ENCODE measurements at places on chromosomes 2 and 18. TPM values are rescaled to one million over a fixed set of nuclear protein-coding genes. Genes with fewer than 3 reads are reported as not detected.

DNA sequence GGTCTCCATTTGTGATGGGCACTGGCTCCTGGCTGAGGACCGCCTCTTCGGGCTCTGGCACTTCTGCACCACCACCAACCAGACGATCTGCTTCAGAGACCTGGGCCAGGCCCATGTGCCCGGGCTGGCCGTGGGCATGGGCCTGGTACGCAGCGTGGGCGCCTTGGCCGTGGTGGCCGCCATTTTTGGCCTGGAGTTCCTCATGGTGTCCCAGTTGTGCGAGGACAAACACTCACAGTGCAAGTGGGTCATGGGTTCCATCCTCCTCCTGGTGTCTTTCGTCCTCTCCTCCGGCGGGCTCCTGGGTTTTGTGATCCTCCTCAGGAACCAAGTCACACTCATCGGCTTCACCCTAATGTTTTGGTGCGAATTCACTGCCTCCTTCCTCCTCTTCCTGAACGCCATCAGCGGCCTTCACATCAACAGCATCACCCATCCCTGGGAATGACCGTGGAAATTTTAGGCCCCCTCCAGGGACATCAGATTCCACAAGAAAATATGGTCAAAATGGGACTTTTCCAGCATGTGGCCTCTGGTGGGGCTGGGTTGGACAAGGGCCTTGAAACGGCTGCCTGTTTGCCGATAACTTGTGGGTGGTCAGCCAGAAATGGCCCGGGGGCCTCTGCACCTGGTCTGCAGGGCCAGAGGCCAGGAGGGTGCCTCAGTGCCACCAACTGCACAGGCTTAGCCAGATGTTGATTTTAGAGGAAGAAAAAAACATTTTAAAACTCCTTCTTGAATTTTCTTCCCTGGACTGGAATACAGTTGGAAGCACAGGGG is 5.5 kb downstream of the TMEM37 start:
- no peak for DNase-seq

DNA sequence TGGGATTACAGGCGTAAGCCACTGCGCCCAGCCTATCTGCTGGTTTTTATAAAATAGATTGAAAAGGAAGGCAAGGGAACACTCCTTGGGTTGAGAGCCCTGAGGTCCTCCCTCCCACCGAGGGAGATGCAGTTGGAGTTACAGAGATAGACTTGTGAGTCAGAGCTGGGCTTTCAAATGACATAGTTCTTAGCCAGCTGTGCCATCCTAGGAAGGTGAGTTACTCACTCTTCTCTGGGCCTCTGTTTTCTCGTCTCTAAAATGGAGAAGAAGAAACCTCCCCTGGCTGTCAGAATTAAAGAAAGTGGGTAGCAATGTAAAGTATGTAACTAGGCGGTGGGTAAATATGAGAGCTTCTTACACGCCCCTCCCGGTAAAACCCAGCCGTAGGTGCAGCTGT is 2.4 kb downstream of the LRRFIP1 start:
- DNase-seq, result no peak

DNA sequence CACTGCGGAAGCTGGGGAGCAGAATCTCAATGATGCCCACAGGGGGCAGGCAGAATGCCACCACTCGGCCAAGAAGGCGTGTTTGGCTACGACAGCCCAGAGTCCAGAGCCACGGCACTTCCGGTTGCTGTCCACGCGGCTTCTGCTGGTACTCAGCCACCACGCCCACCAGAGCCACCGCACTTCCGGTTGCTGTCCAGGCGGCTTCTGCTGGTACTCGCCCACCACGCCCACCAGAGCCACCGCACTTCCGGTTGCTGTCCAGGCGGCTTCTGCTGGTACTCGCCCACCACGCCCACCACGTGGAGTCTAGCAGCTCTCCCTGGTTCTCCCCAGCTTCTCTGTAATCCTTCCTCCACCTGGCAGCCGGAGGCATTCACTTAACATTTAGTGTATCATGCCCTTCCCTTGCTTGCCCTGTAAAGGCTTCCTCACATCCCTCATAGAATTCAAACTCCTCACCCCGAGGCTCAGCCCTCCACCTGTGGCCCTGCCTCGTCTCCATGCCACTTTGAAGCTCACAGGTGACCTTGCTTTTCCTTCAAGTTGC is 40.1 kb upstream of the APCDD1 start:
- no peak for DNase-seq

The LPIN2 gene
- total RNA-seq, result 35.3 TPM

The GPR45 gene
- total RNA-seq, result not detected

DNA sequence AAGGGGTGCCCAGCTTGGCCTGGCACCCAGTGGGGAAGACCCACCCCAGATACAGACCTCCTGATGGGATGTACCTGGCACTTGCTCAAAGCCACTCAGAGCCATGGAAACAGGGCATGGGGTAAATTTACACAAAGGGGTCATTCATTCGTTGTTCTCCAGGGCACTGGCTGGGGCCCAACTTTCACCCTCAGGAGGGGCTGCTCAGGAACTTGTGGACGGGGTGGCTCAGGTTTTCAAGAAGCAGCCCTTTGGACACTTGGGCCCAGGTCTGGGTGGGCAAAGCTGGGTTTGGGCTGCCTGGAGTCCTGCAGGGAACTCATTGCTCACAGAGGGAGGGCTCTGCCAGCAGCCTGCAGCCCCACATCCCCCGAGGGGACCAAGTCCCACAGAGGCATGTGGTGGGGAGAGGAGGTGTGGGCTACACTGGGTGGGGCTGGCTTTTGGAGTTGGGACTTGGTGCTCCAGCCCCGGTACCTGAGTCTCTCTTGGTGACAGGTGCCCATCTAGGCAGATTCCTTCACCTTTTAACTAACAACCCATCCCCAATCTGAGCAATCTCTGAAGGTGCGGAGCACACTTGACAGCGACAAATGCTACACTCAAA is 172.3 kb downstream of the CELF4 start:
- DNase-seq, result no peak

The ICOS gene
- total RNA-seq, result not detected

DNA sequence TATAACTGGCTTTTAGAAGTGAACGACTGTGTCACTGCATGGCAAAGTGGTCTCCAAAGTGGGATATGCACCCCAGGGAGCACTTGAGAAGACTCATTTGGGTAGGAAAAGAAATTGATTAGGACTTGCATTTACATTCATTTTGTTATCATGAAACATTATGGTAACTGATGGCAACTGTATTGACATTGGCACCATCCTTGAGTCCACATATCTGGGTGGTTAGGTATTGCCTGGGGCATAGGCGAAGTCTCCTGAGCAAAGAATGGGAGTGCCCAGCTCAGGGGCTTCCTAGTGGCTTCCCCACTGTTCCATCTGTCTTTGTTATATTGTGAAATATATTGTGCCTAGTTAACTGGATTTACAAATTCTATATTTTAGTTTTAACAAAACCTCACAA is 29.2 kb downstream of the SPATS2L start:
- DNase-seq, result peak; percentile 35

DNA sequence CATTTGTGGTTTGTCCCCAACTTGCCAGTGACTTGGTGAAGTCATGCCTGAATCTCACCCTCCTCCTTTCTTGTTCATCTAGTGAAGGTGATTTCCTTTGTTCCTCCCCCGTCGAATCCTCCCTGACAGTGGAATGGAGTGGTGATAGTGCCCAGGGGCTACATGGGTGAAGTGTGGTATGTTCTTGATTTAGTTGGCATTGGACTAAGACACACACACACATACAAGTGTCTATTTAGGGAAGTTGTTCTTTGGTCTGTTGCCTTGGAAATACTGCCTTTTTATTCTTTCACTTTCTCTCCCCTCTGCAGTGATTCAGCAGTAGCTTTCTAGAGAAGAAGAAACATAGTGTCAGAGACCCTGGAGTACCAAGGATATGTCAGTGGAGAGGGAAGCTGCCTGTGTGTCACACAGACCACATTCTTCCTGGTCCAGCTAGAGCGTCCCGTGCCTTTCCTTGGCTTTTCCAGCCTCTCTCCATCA is 10.9 kb downstream of the INPP4A start:
- no peak for DNase-seq

The IL1RL1 gene
- 12.5 TPM for total RNA-seq

The PTPN2 gene
- 22.7 TPM for total RNA-seq

The MC5R gene
- total RNA-seq, result not detected

The LBX2 gene
- total RNA-seq, result 7.6 TPM

- no peak for DNase-seq
Measured at GRCh38 chr2:186044761-186045160, 306.2 kb downstream of the FSIP2 start.

- DNase-seq, result no peak
Measured at GRCh38 chr18:70578480-70578879, 289.6 kb downstream of the SOCS6 start.

DNA sequence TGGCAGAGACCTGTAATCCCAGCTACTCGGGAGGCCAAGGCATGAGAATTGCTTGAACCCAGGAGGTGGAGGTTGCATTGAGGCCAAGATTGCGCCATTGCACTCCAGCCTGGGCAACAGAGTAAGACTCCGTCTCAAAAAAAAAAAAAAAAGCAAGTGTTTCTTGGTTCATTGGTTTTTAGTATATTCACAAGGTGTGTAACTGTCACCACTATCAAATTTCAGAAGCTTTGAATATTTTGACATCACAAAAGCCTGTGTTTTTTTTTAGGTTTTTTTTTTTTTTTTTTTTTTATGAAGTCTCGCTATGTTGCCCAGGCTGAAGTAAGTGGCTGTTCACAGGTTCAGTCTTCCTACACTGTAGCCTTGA is 16.7 kb downstream of the DDX1 start:
- DNase-seq, result no peak

The CPO gene
- total RNA-seq, result not detected

DNA sequence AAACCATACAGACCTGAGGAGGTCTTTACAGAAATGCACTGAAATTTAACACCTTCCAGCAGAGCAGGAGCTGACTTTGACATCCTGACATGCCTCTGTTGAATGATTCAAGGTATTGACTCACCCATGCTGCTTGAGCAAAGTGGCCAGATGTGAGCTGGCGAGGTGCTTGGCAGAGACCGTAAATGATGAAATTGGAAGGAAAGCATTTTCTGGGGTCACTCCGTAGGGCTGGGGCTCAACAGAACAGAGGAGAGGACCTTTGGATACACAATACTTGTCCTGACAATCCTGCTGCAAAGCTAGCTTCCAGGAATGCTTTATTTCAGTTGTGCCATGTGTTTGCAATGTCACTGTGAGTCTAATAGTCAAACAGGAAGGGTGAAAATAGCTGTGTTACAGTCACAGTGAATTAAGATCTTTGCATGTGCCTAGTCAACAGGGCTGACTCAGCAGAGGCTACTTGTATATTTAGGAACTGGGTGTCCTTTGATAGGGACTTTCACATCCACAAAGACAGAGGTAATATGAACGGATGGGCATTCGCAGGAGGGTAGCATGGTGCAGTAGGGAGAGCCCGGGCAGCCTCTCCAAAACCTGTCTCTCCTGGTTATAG is 31.6 kb upstream of the NCK2 start:
- DNase-seq, result no peak

DNA sequence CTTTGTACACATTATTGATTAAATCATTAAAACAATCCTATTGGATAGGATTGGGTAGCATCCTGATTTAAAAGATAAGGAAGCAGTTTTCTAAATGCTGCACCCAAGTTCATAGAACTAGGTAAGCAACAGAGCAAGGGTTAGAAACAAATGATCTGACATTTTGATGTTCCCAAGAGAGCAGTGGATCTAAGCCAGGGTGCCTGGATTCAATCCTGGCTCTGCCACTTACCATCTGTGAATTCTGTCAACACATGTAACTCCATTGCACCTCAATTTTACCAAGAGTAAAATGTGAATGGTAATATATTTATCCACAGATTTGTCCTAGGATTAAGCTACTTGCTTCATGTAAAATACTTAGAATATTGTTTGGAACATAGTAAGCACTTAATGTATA is 982.6 kb upstream of the FANCL start:
- no peak for DNase-seq

DNA sequence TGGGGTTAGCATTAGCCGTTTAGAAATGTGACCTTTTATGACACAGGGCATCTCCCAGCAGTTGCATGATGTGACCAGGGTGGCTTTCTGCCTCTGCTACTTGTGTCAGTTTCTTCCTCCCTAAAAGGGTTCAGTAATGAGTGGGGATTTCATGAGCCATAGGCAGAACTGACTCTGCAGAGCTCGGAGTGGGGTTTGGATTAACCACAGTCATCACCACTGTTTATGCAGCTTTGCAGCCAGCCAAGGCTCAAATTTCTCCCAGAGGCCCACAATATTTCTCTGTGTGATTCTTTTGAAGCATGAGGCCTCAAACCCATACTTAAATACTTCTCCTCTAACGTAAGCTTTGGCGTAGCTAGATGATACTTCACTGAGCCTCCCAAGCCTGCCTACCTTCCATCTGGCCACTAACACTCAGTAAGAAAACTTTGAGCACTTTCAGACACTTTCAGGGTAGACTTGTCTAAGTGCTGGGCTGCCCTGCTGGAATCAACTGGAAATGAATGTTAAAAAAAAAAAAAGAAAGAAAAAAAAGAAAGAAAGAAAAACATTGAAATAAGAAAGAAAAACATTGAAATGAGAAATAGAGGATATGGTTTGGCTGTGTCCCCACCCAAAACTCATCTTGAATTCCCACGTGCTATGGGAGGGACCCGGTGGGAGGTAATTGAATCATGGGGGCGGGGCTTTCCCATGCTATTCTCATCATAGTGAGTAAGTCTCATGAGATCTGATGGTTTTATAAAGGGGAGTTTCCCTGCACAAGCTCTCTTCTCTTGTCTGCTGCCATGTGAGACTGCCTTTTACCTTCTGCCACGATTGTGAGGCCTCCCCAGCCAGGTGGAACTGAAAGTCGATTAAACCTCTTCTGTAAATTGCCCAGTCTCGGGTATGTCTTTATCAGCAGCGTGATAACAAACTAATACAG is 11.5 kb upstream of the LAPTM4A start:
- no peak for DNase-seq

The VAMP5 gene
- total RNA-seq, result 10.4 TPM

The DNAH7 gene
- 11.2 TPM for total RNA-seq

DNA sequence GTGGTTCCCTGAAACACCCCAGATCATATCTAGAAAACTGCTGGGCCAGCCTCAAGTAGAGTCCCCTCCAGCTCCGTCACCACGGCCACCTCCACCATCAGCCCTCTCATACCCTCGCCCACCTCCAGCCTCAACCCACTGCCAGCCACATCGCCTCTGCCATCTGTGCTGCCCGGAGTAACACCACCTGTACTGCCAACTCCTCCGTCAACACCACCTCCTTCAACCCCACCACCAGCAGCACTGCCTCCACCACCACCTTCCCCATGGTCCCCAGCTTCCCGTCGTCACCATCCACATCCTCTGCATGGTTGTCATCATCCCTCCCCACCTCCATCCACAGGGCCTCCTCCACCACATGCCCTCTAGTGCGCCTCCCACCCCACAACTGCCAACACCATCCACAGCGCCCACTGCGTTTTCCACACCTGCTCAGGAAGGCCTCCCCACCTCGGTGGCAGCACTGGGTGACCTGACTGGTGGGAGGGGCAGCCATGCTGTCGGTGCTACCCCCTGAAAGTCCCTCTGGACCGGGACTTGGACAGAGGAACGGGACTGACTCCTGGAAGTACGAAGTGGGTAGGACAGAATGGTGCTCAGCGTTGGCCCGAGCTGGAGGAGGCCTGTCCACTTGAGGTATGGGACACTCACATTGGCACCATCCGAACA is 1.6 kb downstream of the SNED1 start:
- no peak for DNase-seq

GRCh38 chr18:31591628-31592027 is at the start of gene TTR:
Gene TTR (plus strand): TSS chr18:31591877. CDS start chr18:31591903, 26 bp downstream.
- peak; percentile 24 for DNase-seq

GRCh38 chr2:219598308-219599078 is 836 bp downstream of the STK11IP start:
- peak; percentile 40 for DNase-seq

The CNDP1 gene
- total RNA-seq, result under 0.01 TPM
